GM04504 (cell line): ENCODE measurements at places on chromosomes 2 and 18.

DNA sequence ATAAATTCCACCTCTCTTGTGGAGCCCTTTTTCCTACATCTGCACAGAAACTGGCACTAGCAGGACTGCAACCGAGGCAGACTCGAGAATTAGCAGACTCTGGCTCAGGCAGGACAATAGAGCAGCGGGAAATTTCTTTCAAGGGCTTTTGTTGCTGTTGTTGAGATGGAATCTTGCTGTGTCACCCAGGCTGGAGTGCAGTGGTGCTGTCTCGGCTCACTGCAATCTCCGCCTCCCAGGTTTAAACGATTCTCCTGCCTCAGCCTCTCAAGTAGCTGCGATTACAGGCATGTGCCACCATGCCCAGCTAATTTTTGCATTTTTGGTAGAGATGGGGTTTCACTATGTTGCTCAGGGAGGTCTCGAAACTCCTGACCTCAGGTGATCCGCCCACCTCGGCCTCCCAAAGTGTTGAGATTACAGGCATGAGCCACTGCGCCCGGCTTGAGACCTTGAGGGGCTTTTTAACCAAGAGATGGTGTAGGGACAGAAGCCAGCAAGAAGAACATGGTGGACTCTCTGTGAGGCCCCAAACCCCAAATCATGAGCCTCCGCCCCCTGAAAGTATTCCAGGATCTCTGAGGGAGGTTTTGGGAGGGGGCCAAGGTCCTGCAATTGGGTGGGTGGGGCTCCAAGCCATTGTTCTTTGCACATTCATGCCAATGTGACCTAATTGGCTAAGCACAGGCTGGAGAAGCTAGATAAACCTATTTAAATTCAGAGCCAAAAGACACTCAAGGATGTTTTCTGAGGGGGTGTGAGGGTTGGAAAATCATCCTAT lies 68.4 kb upstream of the MSH2 start:
- DNase-seq, result no peak

GRCh38 chr2:235494716-235495372 lies 1.0 kb downstream of the AGAP1 start:
- no peak for DNase-seq

- DNase-seq, result no peak
These were observed 123.7 kb downstream of the ALPK2 start for GRCh38 chr18:58505181-58505580.

- peak; percentile 79 for DNase-seq
These were observed 38.5 kb downstream of the ROCK2 start for GRCh38 chr2:11305958-11306357.

- no peak for DNase-seq
These were observed 42.3 kb downstream of the BOLA3 start for GRCh38 chr2:74105413-74105812.

GRCh38 chr2:12979066-12979465 lies 262.3 kb downstream of the TRIB2 start:
- DNase-seq, result no peak

- no peak for DNase-seq
These were observed 174.9 kb downstream of the SOX11 start for GRCh38 chr2:5867056-5867455.

- DNase-seq, result no peak
These were observed 997.9 kb upstream of the CELF4 start for GRCh38 chr18:38563396-38563980.
